ENCODE measurements at places on chromosomes 1 and 21.

DNA sequence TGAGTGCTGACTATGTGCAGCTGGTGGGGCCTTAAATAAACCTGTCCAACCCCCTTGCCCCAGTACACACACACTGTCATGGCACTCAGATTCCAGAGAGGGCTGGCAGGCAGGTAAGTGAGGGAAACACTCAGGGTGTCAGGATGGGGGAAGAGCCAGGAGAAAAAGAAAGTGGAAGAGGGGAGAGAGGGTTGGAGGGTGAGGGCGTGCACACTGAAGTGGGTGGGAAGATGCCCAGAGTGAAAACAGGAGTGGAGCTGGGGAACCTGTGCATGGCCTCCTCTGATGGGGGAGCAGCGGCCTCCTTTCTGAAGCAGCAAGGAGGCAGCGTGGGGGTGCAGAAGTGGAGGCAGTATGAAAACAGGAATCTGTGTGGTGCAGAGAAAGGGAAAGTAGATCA lies 160.6 kb upstream of the JUN start:
- no peak for DNase-seq

DNA sequence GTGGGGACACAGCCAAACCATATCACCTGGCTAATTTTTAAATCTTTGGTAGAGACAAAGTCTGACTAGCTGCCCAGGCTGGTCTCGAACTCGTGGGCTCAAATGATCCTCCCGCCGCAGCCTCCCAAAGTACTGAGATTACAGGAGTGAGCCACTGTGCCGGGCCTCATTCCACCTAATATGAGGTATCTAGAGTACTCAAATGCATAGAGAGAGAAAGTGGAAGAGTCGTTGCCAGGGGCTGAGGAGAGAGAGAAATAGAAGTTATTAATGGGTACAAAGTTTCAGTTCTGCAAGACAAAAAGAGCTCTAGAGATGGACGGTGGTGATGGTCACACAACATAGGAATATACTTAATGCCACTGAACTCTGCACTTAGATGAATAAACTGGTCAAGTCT lies 119.6 kb downstream of the TOMM20 start:
- no peak for DNase-seq

DNA sequence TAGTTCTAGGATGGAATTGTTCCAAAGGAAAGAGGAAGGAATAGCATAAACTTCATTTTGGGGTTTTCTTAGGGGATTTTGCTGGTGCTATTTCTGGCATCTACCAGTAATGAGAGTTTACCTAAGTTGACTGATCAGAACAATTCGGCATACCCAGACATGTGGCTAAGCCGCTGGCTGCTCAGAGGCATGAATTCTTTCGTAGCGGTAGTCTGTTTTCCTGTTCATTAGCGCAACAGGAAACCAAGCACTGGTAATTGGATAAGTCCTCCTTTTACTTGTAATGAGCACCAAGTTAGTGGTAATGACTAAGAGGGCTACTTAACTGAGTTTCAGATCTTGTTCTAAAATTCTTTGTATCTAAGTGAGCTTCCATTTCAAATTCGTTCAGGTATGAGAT lies 38.6 kb downstream of the C21orf91 start:
- no peak for DNase-seq

DNA sequence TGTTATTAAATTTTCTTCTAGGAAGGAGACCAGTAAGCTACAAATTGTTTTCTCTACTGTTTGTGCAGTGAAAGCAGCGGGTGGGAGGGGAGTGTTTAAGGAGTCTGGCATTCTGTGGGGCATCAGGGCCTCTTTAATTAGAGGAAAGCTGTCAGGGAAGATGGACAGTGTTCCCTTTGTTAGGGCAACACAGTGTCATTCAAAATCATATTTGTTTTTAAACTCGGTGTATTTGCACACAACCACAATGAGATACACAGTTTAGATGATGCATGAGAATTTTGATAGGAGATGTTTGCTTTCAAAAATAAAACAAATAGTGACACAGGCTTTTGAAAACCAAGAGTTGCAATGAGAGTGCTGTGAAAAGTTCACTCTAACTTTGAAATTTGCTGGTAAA lies 15.1 kb upstream of the ST6GALNAC3 start:
- DNase-seq, result no peak
